Effector CD8-positive, alpha-beta T cell (primary cell): ENCODE measurements at places on chromosomes 16 and 17.
A peak's percentile ranks its signal among the peaks of the same experiment; 100 is the strongest.

DNA sequence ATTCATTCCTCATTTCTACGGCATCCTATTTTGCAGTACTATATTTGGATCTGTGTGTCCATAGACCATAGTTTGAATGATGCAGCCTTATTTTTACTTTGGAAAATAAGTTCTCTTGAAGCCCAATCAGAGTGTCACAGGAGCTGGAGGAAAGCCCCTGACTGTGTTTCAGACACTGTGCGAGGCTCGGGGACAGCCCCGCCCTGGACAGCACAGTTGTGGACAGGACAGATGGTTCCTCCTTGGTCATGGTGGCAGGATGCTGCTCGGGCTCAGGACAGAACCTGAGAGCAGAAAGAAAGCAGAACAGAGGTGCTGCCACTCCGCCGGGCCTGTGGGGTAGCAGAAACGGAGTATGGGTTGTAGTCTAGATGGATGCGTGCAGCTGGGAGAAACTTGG is 22.9 kb downstream of the BANP start:
- DNase-seq = no peak

DNA sequence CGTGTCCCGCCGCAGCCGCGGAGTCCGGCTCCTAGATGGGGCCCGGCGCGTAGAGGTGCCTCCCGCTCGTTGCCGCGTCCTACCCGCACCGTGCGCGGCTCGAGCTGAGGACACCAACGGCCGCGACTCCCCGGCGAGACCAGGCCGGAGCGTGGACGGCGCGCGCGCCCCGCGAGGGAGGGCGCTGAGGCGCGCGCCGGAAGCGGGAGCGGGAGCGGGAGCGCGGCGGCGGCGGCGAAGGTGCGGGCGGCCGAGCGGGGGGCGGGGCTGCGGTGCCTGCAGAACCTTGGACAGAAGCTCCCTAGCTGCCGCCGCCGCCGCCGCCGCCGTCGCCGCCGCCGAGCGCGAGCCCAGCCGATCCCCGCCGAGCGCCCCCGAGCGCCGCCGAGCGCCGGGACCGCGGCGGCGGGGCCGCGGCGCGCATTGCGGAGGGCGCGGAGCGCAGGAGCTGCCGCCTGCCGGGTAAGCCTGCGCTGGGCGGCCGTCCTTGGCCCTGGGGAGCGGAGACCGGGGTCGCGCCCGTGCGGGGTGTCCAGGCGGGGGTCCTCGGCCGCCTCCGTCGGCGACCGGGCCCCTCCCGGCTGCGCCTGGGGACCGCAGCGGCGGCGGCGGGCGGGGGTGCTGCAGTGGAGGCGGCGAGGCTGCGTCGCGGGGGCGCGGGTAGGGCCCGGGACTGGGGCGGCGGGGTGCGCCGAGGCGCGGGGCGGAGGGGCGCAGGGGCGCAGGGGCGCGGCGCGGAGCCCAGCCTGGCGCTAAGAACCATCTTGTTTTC is at the start of gene CDK5R1:
Gene CDK5R1 (plus strand): TSS at position 293 of the 772 bp plus-strand sequence. CDS start 628 bp downstream, outside the sequence.
- peak; percentile 50 for DNase-seq

DNA sequence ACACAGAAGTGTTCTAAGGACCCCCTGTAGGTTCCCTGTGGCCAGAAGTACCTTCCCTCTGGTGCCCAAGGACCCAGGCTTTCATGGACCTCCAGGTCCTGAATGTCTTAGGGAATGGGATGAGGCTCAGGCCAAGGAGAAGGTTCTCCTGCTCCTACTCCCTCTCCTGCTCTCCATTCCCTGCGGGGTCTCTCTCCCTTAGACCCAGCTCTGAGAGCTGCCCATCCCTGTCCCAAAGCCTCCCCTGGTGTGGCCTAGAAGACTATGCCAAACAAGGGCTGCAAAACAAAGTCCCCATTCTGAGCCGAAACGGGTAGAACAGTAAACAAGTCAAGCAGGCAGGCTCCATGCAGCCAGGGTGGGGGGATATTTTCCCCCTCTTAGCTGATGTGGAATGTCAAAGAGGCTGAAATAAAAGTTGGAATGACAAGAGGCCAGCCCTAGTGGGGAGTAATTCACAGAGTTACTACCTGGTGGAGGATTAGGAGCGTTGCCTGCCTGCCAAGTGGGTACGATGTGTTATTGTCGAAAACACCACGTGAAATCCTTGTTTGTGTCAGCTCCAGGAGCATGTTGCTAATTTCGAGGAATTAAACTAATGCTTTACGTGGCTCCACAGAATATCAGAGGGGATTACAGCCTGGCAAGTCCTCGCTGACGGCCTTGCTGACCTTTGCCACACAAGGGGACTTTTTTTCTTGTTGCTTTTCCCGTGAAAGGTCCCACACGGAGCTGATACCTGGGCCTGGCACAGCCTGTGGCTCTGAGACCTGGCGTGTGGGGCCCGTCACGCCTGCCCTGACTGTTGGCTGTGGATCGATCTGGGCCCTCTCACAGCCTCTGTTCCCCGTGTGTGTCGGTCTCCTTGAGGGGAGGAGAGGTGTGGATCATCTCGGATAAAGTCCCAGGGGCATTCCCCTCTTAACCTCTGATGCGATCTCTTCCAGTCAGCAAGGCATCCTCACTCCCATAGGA is 2.9 kb downstream of the WFIKKN2 start:
- no peak for DNase-seq

DNA sequence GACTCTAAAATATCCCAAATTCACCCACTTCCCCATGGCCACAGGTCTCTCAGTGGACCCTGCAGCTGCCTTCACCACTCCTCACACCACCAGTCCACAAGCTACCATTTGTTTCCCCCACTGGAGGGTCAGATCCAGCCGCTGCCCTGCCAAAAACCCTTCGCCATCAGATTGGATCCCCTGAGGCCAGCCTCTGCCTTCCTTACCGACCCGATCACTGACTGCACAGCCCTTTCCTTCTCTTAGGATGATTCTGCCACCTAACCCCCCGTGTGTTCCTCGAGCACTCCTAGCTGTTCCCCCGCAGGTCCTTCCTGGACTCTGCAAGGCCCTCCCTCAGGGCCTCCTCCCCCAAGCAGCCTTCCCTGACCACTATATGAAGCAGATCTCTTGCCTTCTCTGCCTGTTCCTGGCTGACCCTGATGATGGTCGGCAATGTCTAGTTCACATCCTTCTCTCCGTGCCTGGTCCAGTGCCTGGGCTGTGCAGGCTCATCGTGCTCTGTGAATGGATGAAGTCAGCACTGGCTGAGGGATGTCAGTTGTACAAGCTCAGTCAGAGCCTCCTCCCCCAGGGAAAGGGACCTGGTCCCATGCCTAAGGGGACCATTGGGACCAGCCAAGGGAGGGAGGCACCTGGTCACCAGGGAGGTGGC is 46.0 kb downstream of the CPNE2 start:
- DNase-seq = no peak

DNA sequence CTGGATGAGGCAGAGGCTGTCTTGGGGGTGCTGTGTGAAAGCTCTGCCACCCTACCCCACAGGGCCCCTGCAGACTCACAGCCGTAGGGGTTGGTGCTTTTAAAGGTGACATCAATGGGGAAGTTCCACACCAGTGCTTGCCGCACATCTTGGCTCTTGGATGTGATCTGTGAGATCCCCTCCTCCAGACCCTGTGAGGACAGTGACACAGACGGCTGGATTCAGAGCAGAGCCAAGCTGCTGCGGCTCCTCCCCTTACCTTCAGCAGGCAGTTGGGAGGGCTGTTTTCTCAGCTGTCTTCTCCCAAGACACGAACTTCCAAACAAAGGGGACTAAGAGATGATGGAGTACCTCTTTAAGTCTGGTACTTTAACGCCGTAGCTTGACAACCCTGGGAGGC is 4.8 kb downstream of the B9D1 start:
- no peak for DNase-seq

DNA sequence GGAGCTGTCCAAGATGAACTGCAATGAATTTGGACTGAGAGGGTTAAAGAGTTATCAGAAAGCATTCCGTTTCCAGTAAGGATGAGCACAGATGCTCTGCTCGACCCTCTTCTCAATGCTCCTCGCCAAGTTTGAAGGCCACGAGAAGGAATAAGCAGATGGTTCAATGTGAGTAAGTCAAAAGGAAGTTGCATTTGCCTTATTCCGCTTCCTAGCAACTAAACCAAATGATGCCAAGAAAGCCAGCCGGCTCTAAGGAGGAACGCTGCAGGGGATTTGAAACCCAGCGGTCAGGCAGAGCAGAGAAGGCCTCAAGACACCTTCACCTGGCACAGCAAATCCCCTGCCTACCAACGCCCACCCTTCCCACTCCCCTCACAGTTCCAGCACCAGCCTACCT is 52.1 kb upstream of the CNEP1R1 start:
- no peak for DNase-seq

DNA sequence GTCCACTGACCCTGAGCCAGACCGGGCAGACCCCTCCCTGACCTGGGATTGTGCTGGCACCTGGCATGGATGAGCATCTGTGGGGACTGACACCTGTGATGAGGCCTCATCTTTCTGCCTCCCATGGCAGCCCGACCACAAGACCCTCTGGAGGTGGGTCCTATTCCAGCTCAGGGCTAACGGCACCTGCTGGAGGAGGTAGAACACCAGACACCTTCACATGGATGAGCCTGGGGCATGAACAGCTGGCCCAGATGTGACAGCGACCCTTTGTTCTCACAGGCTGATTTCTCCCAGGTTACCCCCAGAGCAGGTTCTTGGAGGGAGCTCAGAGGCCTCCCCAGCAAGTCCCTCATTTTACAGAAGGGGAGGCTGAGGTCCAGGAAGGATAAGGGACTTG is 46.4 kb upstream of the PIK3R6 start:
- no peak for DNase-seq

DNA sequence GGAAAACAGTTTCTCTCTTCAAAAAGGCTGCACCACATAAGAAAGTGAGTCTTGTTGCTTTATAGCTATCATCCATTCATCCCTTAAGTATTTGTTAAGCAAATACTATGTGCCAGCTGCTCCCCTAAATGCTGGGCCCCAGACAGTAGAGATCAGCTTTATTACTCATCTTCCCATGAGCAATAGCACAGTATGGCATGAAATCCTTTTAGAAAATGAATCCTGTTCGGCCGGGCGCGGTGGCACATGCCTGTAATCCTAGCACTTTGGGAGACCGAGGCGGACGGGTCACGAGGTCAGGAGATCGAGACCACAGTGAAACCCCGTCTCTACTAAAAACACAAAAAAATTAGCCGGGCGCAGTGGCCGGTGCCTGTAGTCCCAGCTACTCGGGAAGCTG is 99.5 kb downstream of the MYO1D start:
- DNase-seq = no peak

DNA sequence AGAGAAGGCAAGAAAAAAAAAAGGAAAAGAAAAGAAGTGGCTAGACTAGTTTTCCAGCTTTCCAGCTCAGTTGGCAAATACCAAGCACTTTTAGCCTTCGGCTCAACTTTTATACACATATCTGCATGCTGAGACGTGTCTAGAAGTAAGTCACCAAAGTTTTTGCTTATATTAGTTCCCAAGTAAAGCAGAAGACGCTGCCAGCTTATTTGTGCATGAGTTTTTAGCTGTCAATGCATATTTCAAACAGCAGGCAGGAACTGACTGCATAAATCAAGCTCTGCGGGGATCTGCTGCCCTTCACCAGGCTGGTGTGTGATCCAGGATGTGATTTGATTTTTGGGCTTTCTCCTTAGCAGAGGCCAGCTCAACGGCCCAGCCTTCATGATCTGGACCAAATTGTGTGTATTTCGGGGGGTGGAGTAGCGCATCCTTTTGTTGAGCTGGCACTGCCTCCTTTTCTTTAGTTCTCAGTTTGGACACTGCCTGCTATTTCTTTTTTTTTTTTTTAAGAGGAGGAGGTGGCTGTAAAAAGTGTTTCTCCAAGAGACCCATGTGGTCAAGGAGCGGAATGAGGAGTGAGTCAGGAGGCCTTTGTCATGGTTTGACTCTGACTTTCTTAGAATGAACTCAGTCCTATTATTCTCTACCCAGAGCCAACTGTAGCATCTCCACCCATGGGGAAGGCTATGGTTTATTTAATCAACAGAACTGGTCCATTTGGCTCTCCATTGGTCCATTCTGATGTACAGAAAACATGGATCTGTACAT is 162.6 kb upstream of the XYLT1 start:
- DNase-seq = no peak

GRCh38 chr17:48179071-48179945 is 71.7 kb downstream of the SNX11 start:
- DNase-seq = no peak

DNA sequence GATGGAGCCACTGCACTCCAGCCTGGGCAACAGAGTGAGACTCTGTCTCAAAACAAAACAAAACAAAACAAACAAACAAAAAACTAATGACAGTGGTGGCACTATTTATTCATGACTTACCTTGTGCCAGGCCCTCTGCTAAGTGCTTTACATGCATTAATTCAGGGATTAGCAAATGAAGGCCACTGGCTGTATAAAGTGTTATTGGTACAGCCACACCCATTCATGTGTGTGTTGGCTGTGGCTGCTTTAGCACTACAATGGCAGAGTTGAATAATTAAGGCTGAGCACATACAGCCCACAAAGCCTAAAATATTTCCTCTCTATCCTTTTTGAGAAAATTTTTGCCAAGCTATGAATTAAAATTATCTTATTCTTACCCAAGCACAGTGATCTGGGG is 531.8 kb upstream of the CDH5 start:
- DNase-seq = no peak

DNA sequence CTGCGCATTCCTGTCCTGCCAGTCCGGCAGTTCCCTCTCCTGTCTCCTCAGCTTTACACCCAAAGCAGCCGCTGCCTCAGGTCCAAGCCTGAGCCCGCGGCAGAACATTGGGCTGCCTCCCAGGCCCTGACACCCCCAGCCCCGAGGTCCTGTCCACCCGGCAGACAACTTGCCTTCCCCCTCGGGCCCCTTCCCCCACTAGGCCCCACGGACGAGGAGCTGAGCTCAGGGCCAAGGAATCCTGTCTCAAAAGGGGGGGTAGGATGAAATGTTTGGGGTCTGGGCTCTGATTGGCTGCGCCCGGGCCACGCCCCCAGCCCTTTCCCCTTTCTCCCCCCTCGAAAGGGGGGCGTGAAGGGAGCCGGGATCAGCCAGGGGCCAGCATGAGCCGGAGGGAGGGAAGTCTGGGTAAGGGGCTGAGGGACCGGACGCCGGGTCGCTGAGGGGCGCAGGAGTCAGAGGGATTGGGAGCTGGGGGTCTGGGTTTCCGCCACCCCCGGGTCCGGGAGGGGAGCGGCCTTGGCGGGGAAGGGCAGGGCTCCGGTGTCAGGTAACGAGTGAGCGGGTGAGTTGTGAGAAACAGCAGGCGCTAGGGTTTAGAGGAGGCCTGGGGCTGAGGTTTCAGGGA is at the start of gene CTF1:
Gene CTF1 (plus strand): TSS at position 354 of the 628 bp plus-strand sequence. CDS start 30 bp downstream, at position 384.
- DNase-seq = no peak
